A673 (cell line): ENCODE measurements at places on chromosomes 6 and 20. TPM values are rescaled to one million over a fixed set of nuclear protein-coding genes. Genes with fewer than 3 reads are reported as not detected.
A peak's percentile ranks its signal among the peaks of the same experiment; 100 is the strongest.

DNA sequence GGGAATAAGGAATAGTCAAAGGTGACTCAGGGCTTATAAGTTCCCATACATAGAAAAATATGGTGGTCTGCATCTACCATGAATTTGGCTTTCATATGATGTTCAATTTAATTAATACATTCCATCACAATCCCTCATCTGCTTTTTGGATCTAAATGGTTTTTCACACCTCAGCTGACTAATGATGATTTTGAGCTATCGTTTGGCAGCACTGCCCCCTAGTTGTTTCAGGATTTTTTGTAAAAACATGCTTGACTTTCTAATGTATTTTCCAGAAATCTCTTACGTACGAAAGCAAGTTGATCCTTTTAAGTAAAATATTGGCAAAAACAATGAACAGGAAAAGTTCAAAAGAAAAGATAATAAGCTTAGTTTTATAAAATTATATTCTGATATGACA, 408.6 kb upstream of the ADGRB3 start:
- H3K36me3 ChIP-seq = no peaks in the 10 kb centered on the region
- no peak overlapping the region for H3K4me3 ChIP-seq
- no peaks in the 10 kb centered on the region for H3K27me3 ChIP-seq
- peaks cover 11% of the 10 kb centered on the region for H3K4me1 ChIP-seq
- peak; percentile 64 for DNase-seq

DNA sequence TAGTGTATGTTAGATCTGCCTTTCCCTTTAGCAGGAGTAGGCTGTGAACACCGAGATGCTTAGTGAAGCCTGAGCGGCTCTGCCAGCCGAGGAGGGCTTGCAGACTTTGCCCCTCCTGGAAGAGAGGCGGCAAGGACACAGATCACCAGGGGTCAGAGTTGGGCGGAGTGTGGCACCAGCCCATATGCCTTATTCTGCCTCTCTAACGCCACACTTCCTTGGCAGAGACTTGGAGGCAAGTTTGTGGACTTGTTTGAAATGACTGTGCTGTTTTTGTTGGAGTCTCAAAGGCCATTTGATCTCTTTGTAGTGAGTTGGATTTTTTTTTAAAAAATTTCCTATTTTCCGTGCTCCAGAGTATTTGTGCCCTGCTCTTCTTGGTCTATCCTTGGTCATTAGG, 44.5 kb upstream of the CLDN20 start:
- DNase-seq = no peak
- no peak overlapping the region for H3K4me3 ChIP-seq
- no peaks in the 10 kb centered on the region for H3K27me3 ChIP-seq
- H3K27ac ChIP-seq = no peak overlapping the region
- no peaks in the 10 kb centered on the region for H3K36me3 ChIP-seq
- H3K4me1 ChIP-seq = no peaks in the 10 kb centered on the region

DNA sequence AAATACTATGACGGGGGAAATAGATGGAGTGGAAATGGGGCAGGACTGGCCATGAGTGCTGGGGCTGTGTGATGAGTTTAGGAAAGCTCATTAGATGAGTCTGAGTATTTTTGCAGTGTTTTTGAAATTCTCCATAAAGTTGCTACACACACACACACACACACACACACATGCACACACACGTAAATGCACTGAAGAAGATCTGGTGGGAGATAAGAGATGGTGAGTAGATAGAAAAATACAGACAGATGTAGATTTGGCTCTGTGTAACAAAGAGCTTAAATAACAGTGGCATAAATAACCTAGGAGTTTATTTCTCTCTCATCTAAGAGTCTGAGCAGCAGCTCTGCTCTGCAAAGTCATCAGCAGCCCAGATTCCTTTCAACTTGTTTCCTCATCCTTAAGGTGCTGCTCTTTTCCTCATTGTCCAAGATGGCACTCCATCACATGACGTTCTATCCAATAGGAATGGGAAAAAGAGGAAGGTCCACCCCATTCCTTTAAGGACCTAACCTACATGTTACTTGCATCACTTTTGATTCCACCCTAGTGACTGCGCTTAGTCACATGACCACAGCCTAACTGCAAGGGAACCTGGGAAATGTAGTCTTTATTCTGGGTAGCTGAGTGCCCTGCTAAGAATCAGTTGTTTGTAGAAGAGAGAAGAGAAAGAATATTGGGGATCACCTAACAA, 76.4 kb downstream of the EYA2 start:
- no peaks in the 10 kb centered on the region for H3K36me3 ChIP-seq
- no peak overlapping the region for H3K4me3 ChIP-seq
- H3K4me1 ChIP-seq = no peaks in the 10 kb centered on the region
- H3K27me3 ChIP-seq = peaks cover 24% of the 10 kb centered on the region

GRCh38 chr6:80742481-80742880, 636.0 kb downstream of the BCKDHB start:
- H3K4me1 ChIP-seq = peaks cover 4% of the 10 kb centered on the region
- H3K4me3 ChIP-seq = no peak overlapping the region

- H3K27ac ChIP-seq = no peak overlapping the region
- DNase-seq = no peak
- peaks cover 9% of the 10 kb centered on the region for H3K4me1 ChIP-seq
- H3K36me3 ChIP-seq = no peaks in the 10 kb centered on the region
- H3K27me3 ChIP-seq = no peaks in the 10 kb centered on the region
These were observed 321.8 kb upstream of the HSF2 start for GRCh38 chr6:122077603-122078002.

DNA sequence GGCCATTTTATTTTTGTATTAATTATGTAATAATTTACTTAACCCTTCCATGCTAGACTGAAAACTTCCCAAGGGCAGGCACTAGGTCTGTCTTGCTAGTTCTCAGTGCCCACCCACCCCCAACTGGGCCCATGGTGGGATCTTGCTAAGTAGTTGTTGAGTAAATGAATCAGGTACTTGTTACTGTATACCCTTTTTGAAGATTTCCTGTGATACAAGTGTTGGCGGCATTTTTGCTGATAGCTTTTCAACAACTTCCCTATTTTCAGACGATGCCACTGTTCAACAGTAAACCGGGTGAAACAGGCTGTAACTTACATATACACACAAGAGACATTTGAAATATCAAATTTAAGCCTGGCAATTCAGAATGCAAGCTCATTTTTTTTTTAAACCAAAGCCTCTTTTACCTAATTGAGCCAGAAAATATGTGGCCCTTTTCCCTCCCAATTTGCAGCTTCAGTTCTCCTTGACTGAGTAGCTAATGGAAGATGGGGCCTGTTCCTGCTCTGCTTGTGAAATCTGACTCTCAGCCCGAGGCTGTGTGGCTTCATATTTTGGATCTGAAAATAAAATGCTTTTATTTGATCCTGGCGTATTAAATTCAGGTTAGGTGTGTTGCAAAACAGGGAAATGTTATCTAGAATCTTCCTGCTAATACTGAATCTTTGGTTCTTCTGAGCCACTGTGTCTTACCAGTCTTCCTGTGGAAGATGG, 288.3 kb downstream of the NRN1 start:
- peaks cover 7% of the 10 kb centered on the region for H3K4me1 ChIP-seq
- no peak for DNase-seq
- H3K4me3 ChIP-seq = no peak overlapping the region
- H3K27me3 ChIP-seq = no peaks in the 10 kb centered on the region
- H3K36me3 ChIP-seq = no peaks in the 10 kb centered on the region
- H3K27ac ChIP-seq = no peak overlapping the region

- no peaks in the 10 kb centered on the region for H3K4me1 ChIP-seq
- no peak overlapping the region for H3K4me3 ChIP-seq
- no peak for DNase-seq
- H3K36me3 ChIP-seq = no peaks in the 10 kb centered on the region
These were observed 186.2 kb upstream of the SYNDIG1 start for GRCh38 chr20:24283186-24283585.

GRCh38 chr20:18835466-18836256, 22.1 kb downstream of the SCP2D1 start:
- H3K4me1 ChIP-seq = no peaks in the 10 kb centered on the region
- H3K4me3 ChIP-seq = no peak overlapping the region
- no peaks in the 10 kb centered on the region for H3K36me3 ChIP-seq
- no peak overlapping the region for H3K27ac ChIP-seq
- no peak for DNase-seq

GRCh38 chr20:49729780-49730179, 16.1 kb upstream of the B4GALT5 start:
- H3K36me3 ChIP-seq = no peaks in the 10 kb centered on the region
- H3K27ac ChIP-seq = no peak overlapping the region
- no peak overlapping the region for H3K4me3 ChIP-seq
- no peaks in the 10 kb centered on the region for H3K4me1 ChIP-seq

DNA sequence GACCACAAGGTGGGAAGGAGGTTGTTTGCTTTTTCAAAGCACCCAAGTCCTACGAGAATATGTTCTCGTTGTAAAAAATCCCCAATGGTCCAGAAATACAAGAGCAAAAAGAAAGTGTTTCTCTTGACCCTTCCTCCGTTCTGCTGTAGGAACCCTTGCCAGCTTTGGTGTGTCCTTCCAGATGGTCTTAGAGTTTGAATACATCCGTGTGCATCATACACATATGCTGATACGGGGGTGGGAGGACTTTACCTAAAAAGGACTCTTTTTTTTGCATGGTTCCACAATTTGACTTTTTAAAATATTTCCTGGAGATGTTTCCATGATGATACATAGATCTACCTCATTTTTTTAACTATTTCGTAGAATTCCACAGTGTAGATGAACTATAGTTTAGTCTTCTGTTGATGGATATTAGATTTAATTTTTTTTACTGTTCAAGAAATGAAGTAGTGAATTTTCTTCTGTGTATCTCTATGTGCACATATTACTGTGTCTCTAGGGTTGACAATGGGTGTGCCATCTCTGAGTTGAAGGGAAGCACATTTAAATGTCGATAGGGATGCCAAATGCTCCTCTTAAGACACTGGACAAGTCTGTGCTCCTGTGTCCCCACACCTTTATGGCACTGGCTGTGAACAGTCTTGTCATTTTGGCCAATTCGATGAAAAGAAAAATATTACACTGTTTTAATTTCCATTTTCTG, 182.1 kb upstream of the SNX9 start:
- no peak overlapping the region for H3K4me3 ChIP-seq
- H3K4me1 ChIP-seq = peaks cover 4% of the 10 kb centered on the region
- peaks cover 3% of the 10 kb centered on the region for H3K27me3 ChIP-seq
- no peak for DNase-seq
- no peaks in the 10 kb centered on the region for H3K36me3 ChIP-seq

DNA sequence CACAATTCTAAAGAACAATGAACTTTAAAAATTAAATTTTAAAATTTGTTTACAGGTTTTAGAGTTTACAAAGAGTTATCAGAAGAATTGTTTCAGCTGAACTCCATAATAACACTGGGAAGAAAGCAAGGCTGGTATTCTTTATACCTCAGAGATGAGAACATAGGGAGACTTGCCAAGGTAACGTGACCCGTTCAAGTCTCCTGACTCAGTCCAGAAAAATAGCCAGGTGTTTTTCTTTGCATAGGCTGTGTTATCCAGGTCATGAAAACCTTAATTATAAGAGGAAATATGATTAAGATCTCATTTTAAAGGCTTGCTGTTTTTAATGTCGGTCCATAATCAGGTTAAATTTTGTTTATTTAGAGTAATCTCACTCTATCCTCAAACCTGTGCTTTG, 8.5 kb upstream of the C6orf141 start:
- H3K27ac ChIP-seq = peak overlapping the region; percentile 71
- H3K4me3 ChIP-seq = no peak overlapping the region
- H3K36me3 ChIP-seq = no peaks in the 10 kb centered on the region
- H3K27me3 ChIP-seq = no peaks in the 10 kb centered on the region
- peak; percentile 22 for DNase-seq

- H3K4me3 ChIP-seq = no peak overlapping the region
- DNase-seq = no peak
- H3K27me3 ChIP-seq = no peaks in the 10 kb centered on the region
- H3K36me3 ChIP-seq = no peaks in the 10 kb centered on the region
These were observed 1958.5 kb upstream of the DEFB115 start for GRCh38 chr20:29298759-29299613.

DNA sequence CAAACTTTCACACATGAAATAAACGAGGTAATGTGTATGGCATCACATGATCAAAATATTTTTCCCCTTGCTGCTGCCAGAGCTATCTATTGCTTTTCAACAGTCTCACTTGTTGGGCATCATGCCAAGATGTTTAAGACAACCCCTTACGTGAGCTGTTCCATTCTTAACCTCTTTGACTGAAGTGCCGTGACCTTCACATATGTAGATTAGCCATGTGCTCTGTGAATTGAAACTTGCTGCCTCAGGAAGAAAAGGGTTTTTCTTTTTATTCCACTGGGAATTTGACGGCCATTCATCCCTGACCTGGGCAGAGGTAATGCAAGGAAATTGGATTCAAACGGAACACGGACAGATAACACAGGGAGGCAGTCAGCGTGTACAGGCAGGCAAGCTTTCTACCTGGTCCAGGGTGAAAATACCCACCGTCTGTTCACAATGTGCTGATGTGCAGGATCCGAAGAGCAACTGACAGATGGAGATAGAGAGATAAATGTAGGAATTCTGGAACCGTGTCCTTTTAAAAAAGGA, 14.2 kb downstream of the ARID1B start:
- H3K4me3 ChIP-seq = no peak overlapping the region
- H3K36me3 ChIP-seq = no peaks in the 10 kb centered on the region
- H3K27ac ChIP-seq = no peak overlapping the region
- DNase-seq = peak; percentile 52
- H3K4me1 ChIP-seq = peaks cover 33% of the 10 kb centered on the region

The TDRD6 gene
- not detected in 2 replicates for total RNA-seq

The LAMA4 gene
- 1.2 and 2.0 TPM in 2 replicates for total RNA-seq

The FAM217A gene
- not detected in 2 replicates for total RNA-seq

The FAM209B gene
- 0.45 and 0.81 TPM in 2 replicates for total RNA-seq

The GLYATL3 gene
- total RNA-seq = not detected in 2 replicates

The ESR1 gene
- 0.09 TPM in 1 of 2 replicates, not detected in the other for total RNA-seq

The RAB44 gene
- 0.07 TPM in 1 of 2 replicates, not detected in the other for total RNA-seq

The BTNL2 gene
- total RNA-seq = not detected in 2 replicates

The MAP7 gene
- 0.09 TPM in 1 of 2 replicates, not detected in the other for total RNA-seq
